G401 (cell line): ENCODE measurements at places on chromosomes 7 and 10. TPM values are rescaled to one million over a fixed set of nuclear protein-coding genes. Genes with fewer than 3 reads are reported as not detected.

FAM13C gene
- not detected in 2 replicates for total RNA-seq

LRRD1 gene
- total RNA-seq = 0.03 TPM in 1 of 2 replicates, not detected in the other

NRG3 gene
- not detected in 2 replicates for total RNA-seq

GALNT17 gene
- total RNA-seq = not detected in 2 replicates

GTF2IRD1 gene
- 19.4 and 28.3 TPM in 2 replicates for total RNA-seq

ASB10 gene
- not detected in 2 replicates for total RNA-seq

H2BK1 gene
- total RNA-seq = not detected in 2 replicates
